ENCODE measurements at places on chromosomes 3 and 15. TPM values are rescaled to one million over a fixed set of nuclear protein-coding genes. Genes with fewer than 3 reads are reported as not detected.

Gene BCL2A1
- polyA plus RNA-seq = 1.0 TPM

DNA sequence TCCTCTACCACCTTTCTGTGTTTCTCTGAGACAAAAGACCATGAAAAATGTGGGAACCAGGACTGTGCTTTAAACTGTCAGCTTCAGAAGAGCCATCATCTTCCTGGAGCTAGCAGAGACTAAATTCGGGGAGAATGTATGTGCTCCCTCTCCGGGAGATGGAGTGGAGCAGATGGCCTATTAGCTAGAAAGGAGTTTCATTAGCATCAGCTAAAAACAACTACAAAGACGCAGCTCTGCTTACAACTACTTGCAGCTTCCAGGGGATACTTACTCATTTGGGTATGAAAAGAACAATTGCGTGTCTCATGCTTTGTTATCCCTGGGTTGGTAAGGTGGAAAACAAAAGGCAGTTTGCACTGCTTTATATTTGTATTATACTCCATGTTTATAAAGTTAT lies 159.6 kb downstream of the MFSD1 start:
- no peaks in the 10 kb centered on the region for H3K4me1 ChIP-seq
- H3K36me3 ChIP-seq = no peaks in the 10 kb centered on the region
- peaks cover 3% of the 10 kb centered on the region for H3K27me3 ChIP-seq

- no peaks in the 10 kb centered on the region for H3K36me3 ChIP-seq
- DNase-seq = peak; percentile 14
These were observed 9.0 kb downstream of the HCLS1 start for GRCh38 chr3:121651684-121652083.

DNA sequence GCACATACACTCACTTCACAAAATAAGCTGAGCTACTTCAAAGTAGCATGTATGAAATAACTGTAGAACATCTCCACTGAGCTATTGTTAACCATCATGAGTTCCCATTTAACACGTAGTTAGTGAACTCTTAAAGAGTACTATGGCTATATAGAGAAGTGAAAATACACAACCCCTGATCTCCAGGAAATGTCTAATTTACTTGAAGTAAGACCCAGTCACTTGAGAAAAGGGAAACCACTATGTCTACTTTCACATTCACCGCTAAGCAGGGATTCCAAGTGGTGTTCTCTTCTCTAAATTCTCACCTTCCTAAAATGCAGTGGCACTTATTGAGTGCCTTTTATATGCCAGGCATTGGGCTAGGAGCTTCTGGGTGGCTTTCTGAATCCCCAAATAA lies 35.0 kb upstream of the COLQ start:
- DNase-seq = no peak
- H3K27me3 ChIP-seq = no peaks in the 10 kb centered on the region
- no peaks in the 10 kb centered on the region for H3K36me3 ChIP-seq
- no peak overlapping the region for H3K4me3 ChIP-seq

DNA sequence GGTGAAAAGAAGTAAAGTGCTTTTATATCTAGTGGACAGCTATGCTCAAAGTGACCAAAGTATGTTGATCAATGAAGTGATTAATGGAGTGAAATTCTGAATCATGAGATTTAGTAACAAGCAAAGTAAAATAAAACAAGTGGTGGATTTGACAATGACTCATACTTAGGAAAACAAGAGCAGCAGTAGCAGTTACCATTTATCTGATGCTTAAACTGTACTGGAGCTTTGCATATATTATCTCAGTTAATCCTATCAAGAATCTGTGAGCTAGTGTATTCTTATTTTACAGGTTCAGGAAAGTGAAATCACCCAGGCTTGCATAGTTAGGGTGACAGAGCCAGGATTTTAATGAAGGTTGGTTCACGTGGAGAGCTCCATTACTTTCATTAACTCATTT lies 50.6 kb upstream of the SPATA16 start:
- no peaks in the 10 kb centered on the region for H3K36me3 ChIP-seq
- DNase-seq = peak; percentile 14
- no peak overlapping the region for H3K27ac ChIP-seq
- no peaks in the 10 kb centered on the region for H3K4me1 ChIP-seq

DNA sequence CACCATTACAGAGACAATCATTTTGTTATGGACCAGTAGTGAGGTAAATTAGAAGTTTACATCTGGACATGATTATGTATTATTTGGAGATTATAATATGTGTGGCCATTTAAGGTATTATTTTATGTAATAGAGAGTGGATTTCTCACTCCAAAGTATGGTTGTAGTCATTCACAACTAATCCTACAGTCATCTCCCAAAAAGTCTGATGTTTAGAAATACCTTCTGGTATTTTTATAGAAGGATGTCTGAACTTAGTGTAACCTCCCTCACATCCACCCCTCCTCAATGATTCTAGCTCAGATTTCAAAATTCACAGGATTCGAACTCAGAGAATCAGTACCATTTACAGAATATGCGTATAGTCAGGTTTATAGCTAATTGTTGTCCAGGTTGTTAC lies 346.6 kb upstream of the MEIS2 start:
- H3K27ac ChIP-seq = no peak overlapping the region
- H3K27me3 ChIP-seq = no peaks in the 10 kb centered on the region
- no peak for DNase-seq
- no peak overlapping the region for H3K4me3 ChIP-seq
- H3K4me1 ChIP-seq = no peaks in the 10 kb centered on the region
- H3K36me3 ChIP-seq = no peaks in the 10 kb centered on the region

- H3K36me3 ChIP-seq = no peaks in the 10 kb centered on the region
- H3K27me3 ChIP-seq = peaks cover 13% of the 10 kb centered on the region
- H3K27ac ChIP-seq = no peak overlapping the region
- H3K4me3 ChIP-seq = no peak overlapping the region
- peak; percentile 74 for DNase-seq
These were observed 42.0 kb upstream of the SPTSSB start for GRCh38 chr3:161413127-161413854.

Gene PEX5L
- polyA plus RNA-seq = 0.03 TPM

DNA sequence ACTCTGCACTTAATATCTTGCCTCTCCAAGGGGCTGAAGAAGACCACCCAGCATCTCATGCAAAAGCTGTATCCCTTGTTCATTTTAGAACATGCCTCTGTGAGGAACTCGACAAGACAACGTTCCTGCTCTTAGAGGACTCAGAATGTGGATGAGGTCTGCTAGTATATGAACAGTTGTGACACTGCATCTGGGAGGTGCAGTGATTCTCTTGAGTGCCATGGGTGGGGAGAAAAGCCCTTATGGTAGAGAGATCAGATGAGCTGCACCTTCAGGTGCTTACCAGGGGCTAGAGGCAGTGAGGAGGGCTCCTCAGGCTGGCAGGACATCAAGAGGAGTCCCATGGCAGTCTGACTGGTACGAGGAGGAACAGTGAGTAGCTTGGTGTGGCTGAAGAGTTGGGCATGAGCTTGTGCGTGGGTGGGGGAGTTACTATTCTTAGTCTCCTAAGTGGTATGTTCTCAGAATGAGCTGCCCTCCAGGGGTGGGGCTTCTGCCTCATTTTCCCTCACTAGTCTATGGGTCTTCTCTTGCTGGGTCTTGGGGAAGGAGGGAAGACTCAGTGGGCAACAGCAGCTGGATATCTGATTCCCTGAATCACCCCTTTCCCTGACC lies 56.7 kb upstream of the ATP2B2 start:
- H3K4me1 ChIP-seq = no peaks in the 10 kb centered on the region
- no peak for DNase-seq
- H3K27ac ChIP-seq = no peak overlapping the region
- H3K27me3 ChIP-seq = no peaks in the 10 kb centered on the region
- H3K36me3 ChIP-seq = no peaks in the 10 kb centered on the region
- H3K4me3 ChIP-seq = no peak overlapping the region

GRCh38 chr15:48842501-48842900 lies 31.6 kb upstream of the CEP152 start:
- no peak for DNase-seq
- no peak overlapping the region for H3K27ac ChIP-seq
- no peaks in the 10 kb centered on the region for H3K4me1 ChIP-seq
- H3K36me3 ChIP-seq = no peaks in the 10 kb centered on the region
- no peaks in the 10 kb centered on the region for H3K27me3 ChIP-seq

- no peak overlapping the region for H3K27ac ChIP-seq
- peaks cover 12% of the 10 kb centered on the region for H3K36me3 ChIP-seq
- H3K27me3 ChIP-seq = no peaks in the 10 kb centered on the region
- no peak overlapping the region for H3K4me3 ChIP-seq
- H3K4me1 ChIP-seq = no peaks in the 10 kb centered on the region
- DNase-seq = no peak
These were observed 11.0 kb upstream of the ARPP19 start for GRCh38 chr15:52579852-52580251.

DNA sequence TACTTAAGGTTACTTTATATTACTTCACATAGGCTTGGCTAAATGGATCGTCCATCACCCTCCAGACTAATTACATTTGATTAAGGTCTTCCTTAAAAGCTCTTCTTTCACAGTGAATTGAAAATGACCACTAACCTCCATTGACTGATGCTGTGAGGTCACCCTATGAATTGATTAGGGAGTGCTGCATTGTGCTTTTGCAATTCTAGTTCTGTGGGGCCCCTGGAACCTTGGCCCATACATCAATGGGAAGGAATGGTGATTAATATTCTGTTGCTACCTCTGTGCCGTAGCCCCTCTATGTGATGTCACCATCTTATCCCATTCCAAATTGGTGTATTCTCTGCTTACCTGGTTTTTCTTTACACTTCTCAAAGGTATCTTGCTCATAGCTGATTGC lies 682.2 kb downstream of the SQOR start:
- H3K4me3 ChIP-seq = no peak overlapping the region
- no peak for DNase-seq
- no peaks in the 10 kb centered on the region for H3K4me1 ChIP-seq

DNA sequence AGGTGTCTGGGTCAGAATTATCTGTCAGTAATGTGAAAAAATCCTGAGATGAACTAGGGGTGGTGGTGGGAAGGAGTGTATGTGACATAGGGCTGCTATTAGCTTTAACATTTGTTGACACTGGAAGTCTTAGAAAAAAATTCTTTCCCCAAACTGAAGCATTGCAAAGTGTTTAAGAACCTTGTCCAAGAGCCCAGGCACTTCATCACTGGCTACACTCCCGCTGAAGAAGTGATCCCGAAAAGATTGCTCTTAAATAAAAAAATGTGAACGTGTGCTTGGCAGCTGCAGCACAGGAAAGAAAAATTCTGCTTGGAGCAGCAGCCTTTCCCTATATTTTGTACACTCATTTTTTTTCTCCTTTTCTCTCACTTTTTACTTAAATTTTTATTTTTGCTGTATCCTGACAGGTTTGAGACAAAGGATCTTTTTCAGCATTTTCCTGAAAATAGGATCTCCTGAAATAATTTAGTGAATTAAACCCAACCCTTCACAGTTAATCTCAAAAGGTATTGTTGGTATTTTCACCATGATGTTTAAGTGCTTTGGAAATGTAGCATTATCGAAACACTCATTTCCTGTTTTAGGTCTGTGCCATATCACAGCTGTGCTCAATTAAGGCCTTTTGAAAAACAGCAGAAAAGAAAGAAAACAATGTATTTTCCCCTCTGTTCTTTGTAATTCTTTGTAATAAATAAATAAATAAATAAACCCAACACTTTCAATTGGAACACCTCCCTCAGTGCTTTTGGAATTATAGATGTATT lies 477.6 kb downstream of the ZNF385D start:
- DNase-seq = peak; percentile 65
- no peaks in the 10 kb centered on the region for H3K36me3 ChIP-seq
- H3K27ac ChIP-seq = peak overlapping the region; percentile 67
- peaks cover 32% of the 10 kb centered on the region for H3K4me1 ChIP-seq
- H3K27me3 ChIP-seq = no peaks in the 10 kb centered on the region

DNA sequence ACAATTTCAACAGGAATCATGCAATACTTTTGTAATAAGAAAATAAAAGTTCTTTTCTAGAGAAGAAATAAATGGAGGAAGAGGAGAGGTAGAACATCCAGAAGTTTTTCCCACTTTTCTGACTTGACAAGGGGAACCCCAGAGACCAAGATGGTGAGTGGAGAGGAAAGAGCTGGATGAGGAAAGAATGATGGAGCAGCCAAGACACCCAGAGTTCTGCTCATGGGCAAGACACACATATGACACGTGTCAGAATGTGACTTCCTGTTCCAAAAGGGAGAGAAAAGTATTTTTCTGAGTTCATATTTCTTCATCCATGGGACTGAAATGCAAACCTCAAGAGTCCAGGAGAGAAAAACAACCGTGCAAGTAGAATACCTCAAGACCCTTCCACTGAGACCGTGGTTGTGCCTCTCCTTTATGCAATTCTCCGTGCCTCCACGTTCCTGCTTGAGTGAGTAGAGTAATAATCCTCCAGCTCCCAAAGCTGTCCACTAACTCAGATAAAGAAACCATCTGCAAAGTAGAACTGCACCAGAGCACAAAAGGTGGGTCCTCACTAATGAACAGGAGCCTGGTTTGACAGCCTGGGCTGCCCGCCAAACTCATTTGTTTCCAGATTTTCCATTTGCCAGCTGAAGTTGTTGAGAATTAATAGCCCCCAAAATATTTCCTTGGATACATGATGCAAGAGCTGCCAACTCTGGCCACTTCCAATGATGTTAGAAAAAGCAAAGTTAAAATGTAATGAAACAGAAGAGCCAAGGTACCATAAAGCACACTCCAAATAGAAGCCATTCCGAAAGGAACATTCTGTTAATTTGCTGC lies 272.6 kb upstream of the IGF1R start:
- DNase-seq = no peak
- no peak overlapping the region for H3K27ac ChIP-seq
- H3K4me3 ChIP-seq = no peak overlapping the region
- H3K27me3 ChIP-seq = no peaks in the 10 kb centered on the region

Gene GP9
- not detected for polyA plus RNA-seq

DNA sequence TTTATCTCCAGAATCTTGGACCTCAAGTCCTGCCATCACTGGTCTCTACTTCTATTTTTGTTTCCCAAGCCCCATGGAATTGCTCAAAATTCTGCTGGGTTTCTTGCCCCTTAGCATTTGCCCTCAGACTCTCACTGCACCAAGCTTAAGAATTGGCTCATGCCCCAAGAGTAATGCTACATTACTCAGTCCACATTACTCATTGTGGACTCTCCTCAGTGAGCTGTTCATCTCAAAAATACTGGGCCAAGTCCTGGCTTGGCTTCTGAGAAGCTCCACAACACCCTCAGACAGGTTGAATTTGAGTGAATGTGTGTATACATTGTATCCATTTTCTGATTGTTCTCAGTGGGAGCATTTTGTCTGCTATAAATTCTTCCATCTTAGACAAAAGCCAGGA lies 364.4 kb upstream of the ARHGEF26 start:
- H3K27ac ChIP-seq = no peak overlapping the region
- no peaks in the 10 kb centered on the region for H3K36me3 ChIP-seq
- peaks cover 13% of the 10 kb centered on the region for H3K4me1 ChIP-seq
- DNase-seq = peak; percentile 87

Gene PAQR5
- polyA plus RNA-seq = 5.5 TPM

Data from GM23248 (cell line).